ENCODE measurements at places on chromosomes 12 and 14. TPM values are rescaled to one million over a fixed set of nuclear protein-coding genes. Genes with fewer than 3 reads are reported as not detected.

DNA sequence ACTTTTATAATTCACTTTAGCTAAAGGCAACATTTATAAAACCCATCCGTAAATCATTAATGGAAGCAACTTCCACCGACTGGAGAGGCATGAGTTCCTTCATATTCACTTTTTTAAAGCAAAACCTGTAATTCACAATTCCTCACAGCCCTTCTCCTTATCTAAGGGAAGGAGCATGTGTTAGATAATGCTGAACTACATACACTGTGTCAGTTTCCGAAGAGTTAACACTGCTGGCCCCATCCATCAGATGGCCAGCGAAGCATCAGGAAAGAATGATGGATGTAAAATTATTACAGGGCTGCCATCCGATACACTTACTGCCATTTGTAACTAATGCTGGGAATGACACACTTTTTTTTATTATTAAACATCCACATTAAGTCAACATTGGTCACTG, 392.8 kb downstream of the SOX5 start:
- no peak for DNase-seq

DNA sequence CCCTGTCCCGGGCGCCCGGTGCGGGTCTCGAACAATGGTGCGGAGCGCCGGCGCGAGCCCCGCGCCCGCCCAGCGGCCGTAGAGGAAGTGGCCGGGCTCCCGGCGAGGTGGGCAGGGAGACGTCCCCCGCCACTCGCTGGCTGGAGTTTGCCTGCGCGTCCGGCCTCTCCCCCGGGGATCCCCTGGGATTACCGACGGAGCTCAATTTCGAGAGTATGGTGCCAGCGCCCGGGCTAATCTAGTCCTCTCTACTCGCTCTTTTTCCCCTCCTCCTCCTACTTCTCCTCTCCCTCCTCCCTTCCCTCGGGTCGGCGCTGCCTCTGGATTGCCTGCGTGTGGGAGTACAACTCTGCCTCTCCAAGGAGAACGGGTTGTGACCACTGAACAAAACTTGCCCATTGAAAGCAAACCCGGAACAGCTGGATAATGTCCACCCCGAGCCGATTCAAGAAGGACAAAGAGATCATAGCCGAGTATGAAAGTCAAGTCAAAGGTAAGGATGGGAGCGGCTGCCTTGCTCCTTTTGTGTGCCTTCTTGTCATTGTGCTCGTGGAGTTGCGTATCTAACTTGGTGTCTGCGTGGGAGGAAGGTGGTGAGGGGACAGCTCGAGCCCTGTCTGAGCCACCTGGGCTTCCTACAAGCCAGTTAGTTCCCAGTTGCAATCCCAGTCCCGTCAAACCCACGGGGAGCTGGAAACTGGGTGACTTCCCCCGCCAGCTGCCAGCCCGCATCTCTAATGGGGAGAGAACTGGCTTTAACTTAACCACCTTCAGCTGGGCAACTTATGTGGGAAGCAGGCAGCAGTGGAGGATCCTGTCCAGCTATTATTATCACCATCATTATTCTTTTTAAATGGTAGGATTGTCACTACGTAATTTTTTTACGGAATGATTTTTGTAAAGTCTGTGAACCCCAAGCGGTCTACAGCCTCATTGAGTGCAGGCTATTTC, at the start of gene SRGAP1:
Gene SRGAP1 (plus strand): TSS at position 310 of the 951 bp plus-strand sequence. CDS start 117 bp downstream, at position 427.
- DNase-seq: peak; percentile 73

ANO2 gene
- total RNA-seq: 8.8 TPM

DCN gene
- 3,503 TPM for total RNA-seq

- DNase-seq: no peak
Observed at GRCh38 chr14:70665448-70666360, 24.0 kb downstream of the TTC9 start.

SMOC1 gene
- total RNA-seq: 8.0 TPM

GRCh38 chr14:52304248-52304904, 9.7 kb upstream of the PTGER2 start:
- no peak for DNase-seq

DNA sequence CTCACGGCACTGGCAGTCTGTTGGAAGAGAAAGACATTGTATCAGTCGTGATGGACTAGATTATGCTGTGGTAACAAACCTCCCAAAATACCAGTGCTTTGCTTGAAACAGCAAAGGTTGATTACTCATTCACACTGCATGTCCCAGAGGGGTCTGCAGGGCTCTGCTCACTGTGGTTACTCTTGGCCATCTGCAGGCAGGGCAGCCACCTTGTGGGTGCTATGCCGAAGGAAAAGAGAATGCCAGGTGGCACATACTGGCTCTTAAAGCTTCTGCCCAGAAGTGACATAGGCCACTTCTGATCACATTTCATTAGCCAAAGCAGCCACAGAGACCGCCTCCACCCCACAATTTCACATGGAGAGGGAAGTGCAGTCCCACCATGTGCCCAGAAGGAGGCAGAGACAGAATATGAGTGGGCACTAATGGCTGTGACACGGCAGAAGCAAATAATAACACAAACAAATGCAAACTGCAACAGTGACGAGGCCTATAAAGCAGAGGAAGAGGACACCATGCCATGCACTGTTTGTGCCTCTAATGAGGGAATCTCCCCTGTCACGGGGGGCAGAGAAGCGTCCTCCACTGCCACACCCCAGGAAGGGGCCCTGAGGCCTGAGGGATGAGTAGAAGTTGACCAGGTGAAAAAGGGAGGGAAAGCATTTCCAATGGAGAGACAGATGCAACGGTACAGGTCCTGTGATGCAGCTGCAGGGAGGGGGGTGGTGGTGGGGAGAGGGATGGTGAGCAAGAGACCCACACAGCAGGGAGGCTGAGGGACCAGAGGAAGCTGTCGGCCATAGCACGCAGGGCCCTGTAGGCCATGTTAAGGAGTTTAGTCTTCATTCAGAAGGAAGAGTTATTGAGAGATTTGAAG, 51.7 kb upstream of the KICS2 start:
- DNase-seq: no peak

- DNase-seq: no peak
Observed at GRCh38 chr14:95835121-95835730, 41.4 kb upstream of the TUNAR start.

DNA sequence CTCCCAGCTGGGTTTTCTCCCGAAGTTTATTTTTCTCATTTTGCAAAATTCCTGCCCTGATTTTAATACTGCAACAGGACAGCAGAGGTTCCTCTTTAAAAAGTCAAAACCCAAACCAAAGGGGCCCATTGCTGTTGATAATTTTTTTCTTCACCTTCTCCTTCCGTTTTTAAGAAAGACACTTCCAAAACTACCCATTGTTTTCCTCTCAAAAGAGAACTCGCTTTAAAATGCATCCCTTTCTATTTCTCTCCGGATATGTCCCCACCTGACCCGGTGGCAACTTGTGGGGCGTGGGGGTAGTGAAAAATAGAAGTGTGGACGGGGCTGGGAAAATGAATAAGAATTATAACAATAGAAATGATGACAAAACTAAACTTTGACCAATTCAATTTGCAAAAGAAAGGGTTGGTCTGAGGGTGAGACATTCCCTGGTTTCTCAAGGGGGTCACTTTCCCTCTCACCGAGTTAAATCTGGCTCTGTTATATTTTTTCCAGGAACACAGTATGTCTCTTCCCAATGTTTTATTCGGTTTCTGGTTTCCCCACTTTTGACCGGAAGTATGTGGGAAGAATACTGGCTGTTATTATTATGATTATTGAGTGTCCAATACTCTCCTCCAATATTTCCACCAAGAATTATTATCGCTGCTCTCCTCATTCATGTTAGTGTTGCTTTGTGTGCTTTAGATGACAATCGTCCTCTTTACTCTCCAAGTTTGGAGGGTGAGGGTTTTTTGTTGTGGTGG, 4.1 kb upstream of the TBX5 start:
- DNase-seq: no peak
